ENCODE measurements at places on chromosomes 2 and 18.
A peak's percentile ranks its signal among the peaks of the same experiment; 100 is the strongest.

- no peak for DNase-seq
Observed at GRCh38 chr18:66727991-66728390, 124.1 kb upstream of the CDH19 start.

- no peak for DNase-seq
Observed at GRCh38 chr2:180775711-180776110, 204.7 kb upstream of the UBE2E3 start.

DNA sequence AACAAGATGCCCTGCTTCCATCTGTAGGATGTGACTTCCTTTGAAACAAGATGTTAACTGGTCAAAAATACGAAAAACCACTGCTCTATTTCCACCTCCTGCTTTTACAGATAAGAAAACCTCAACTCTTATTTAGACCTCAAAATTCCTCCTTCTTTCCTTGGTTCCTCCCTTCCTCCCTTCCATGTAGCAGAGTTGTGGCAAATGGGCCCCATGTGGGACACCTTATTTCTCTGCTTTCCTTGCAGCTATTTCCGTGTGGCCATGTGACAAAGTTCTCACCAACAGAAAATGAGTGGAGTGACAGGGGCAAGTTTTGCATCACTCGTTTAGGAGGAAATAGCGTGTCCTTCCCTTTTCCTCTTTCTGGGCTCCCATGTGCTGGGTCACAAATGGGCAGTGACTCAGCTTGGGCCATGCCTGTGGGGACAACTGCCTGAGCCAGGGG is 69.4 kb upstream of the SMAD2 start:
- no peak for DNase-seq

- no peak for DNase-seq
Observed at GRCh38 chr18:45522371-45522770, 92.9 kb upstream of the SLC14A2 start.

- DNase-seq, result no peak
Observed at GRCh38 chr18:12231040-12231882, 22.9 kb upstream of the CIDEA start.

DNA sequence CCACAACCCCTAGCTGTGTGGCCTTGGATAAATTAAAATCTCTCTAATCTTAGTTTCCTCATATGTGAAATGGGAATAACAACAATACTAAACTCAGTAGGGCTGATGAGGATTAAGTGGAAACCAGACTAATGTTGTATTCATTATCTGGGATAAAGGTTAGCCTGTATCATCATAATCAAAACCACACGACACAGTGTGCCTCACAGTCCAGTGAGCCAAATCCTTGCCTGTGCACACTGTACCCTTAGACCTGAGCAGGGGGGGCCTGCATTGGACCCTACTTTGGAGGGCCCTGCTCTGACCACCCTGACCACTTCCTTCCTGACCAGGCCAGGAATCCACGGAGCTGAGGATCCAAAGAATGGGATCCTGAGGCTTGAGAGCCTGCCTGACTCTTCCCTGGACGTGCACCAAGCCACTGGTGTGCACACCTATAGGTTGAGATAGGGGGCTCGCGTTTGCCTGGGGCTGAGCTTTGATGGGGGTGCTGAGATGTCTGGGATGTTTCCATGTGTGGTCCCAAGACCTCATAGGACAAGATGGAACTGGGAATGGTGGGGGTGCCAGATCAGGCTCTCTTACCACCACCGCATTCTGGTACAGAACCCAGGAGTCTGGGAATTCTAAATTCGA is 69.7 kb downstream of the TGOLN2 start:
- no peak for DNase-seq

DNA sequence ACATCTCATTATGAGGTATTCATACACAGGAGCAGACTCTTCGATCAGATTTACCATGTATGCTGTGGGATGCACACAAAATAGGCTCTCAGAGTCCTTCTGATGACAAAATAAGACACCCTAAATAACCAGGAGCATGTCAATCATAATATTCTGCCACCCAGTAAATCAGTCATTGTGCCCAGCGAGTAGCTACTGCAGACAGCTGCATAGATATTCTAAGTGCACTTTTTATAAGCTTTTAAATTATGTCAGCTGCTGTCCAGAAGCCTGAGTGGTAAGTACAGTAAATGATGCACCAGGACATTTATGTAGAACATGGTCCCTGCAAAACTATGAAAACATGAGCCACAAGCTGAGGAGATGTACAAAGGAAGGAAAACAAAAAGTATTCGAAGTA is 102.9 kb downstream of the CCDC141 start:
- no peak for DNase-seq

- peak; percentile 16 for DNase-seq
Observed at GRCh38 chr2:58042486-58042970, 4.1 kb upstream of the VRK2 start.

DNA sequence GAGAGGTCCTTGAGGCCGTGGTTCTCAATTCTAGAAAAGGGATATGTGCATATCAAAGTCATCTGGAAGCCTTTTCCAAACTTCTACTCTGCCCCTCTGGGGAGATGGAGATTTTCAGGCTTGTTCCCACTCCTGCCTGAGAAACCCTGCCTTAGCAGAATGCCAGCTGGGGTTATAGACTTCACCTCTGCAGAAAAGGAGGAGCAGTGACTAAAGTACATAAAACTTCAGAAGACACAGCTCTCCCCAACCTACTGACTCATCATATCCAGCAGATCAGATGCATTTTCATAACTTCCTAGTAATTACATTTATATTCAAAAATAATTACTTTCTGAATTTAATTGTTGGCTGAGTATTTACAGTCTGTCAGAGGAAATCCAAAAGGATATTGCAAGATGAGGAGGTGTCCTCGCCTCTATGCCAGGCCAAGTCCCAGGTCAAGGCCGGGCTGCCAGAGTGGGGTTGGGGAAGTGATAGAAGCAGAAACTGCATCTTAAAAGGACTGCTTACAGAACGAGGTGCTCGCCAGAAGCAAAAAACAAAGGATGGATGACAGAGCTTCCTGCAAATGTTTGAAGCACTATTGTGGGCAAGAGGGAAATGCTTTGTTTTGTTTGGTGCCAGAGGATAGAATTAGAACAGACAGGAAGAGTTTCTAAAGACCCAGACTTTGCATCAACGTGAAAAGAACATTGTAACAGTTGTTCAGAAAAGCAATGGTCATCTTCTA is 75.6 kb upstream of the APCDD1 start:
- no peak for DNase-seq

- DNase-seq, result no peak
Observed at GRCh38 chr18:25435149-25435782, 83.3 kb upstream of the ZNF521 start.

GRCh38 chr2:160006475-160006874 is 55.9 kb downstream of the PLA2R1 start:
- no peak for DNase-seq

GRCh38 chr2:121309801-121310200 is 24.8 kb upstream of the TFCP2L1 start:
- DNase-seq, result no peak

DNA sequence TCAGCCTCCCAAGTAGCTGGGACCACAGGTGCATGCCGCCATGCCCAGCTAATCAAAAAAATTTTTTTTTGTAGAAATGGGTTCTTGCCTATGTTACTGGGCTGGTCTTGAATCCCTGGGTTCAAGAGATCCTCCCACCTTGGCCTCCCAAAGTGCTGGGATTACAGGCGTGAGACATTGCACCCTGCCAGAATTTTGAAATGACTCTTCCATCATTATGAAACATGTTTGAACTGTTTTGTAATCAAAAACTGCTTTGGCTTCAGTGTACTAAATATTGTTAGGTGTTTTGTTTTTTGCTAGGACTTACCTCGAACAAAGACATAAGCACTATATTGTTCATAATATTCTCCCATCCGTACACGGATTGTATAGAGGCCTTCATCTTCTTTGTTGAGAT is 55.8 kb downstream of the MYOM1 start:
- DNase-seq, result no peak

GRCh38 chr2:148132412-148132811 is 111.5 kb downstream of the MBD5 start:
- DNase-seq, result no peak

DNA sequence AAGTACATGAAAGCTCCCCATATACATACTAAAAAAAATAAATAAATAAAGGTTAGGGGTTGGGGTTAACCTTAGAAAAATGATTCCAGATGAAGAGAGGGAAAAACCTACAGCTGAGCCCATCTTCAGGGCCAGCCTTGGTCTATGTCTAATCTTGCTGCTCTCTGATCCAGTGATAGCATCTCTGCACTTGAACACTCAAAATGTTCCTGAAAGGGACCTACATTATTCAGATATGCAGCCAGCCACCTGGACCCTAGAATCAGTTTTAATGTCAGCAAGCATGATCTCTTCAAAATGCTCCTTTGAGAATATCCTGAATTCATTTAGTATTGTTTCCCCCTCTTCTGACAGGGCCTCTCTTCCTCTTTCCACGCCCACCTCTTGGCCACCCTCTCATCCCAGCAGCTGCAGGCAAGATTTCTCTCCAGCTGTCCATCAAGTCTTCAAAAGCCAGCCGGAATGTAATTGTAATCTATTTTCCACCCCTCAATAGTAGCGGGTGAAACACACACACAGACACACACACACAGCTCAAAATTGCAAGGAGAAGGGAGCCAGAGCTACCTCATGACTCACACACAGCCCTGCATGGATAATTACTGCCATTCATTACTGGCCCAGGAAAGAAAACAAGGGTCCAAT is 135.5 kb downstream of the MYO3B start:
- no peak for DNase-seq

GRCh38 chr2:67268797-67269196 is 128.3 kb upstream of the ETAA1 start:
- no peak for DNase-seq

DNA sequence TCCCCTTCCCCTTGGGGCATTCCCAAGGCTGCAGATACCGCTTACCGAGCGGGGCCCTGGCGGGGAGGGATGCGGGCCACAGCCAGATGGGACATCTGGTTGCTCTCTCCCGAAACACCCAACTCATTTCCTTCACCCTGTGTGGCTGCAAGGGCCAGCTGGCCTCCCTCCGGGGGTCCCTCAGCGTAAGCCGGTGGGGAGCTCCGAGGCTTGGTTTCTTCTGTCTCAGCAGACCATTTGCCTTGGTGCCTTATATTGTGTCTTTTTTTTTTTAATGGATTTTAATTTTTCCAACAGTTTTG is 107.6 kb upstream of the ODC1 start:
- DNase-seq, result no peak

GRCh38 chr2:232421189-232421785 is 14.6 kb downstream of the ALPG start:
- no peak for DNase-seq

- no peak for DNase-seq
Observed at GRCh38 chr2:139353874-139354273, 573.7 kb upstream of the NXPH2 start.

DNA sequence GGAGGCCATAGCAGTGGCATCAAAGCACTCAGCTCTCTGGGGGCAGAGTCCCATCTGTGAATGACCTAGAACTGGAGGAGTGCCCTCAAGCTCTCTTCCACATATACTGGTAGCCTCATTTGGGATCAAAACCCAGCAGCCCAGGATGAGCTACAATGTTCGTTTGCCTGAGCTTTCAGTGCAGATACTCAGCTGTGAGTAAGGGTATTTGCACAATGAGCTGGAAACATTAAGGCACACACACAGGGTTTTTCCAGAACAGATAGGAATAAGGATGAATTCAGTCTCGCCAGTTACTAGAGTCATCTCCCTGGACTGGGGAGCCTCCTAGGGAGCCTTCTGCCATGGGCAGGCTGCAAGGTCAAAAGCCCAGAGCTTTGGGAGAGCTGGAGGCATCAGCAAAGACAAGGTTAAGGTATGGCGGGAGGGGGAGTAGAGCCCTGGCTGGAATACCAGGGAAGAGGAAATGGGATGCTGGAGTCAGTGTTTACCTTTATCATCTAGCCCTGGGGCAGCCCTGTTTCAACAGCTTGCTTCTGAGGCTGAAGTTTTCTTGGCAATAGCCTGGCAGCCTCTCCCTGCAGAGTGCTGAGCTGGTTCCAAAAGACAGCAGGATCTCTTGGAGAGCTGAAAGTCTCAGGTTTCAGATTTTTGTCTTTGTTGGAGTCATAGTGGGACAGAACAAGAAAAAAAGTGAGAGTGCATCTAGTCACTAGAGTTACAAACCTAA is 187.7 kb downstream of the LOXHD1 start:
- no peak for DNase-seq

GRCh38 chr2:217402761-217403383 is 543.0 kb upstream of the TNP1 start:
- DNase-seq, result peak; percentile 44

DNA sequence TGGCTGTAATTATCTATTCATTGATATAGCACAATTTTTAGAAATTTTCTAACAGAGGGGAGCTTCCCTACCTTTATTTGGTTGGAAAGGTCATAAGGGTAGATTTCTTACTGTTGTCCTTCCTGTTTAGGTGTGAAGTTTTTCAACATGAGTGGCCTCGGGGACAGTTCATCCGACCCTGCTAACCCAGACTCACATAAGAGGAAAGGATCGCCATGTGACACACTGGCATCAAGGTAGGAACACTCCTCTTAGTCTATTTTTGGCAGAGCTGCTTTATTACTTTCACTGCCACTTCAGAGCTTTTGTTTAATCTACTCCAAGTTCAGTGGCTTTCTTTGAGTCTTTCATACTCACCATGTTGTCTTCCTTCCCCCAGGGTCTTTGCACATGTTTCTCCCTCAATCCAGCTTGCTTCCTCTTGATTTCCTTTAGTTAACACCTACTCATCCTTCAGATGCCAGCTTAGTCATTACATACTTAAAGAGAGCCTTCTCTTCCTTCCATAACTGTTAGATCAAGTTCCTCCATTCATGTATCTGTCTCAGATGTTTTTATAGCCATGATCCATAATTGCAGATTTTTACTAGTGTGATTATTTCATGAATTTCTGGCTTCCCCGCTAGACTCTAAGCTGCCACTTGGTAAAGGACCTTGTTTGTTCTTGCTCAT is 134.5 kb downstream of the PTRHD1 start:
- DNase-seq, result no peak

DNA sequence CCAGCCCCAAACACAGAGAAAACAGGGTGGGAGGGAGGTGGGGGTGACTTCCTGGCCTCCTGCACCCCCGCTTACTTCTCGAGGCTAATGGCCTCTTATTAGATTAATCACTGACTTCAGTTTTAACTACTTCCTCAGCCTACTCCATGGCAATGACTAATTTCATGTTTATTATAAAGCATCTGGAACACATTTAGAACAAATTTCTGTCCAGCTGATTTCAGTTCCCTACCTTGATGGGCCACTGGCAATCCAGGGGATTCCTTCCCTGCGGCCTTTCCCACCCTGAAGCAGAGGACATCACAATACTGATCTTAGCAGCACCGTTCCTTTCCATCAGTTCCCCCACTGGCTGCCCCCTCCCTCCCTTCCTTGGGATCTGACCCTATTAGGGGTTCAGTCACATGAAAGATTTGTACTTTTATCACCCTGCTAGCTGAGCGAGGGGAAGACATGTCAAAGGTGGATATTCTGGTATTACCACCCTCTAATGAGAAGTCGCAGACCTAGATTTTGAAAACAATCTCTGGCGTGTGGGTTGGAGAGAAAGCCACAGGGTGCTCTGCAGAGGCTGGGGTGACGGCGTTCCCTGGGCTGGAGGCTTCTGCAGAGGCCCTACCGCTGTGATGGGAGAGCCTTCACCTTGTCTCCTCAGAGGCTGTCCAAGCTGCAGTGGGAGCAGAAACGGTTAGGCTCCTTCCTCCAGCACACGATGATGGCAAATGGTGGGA is 67.6 kb downstream of the KIAA2012 start:
- DNase-seq, result no peak
